ENCODE measurements at places on chromosomes 16 and 17.
A peak's percentile ranks its signal among the peaks of the same experiment; 100 is the strongest.

- DNase-seq: no peak
Observed at GRCh38 chr16:24013864-24014645, 178.3 kb downstream of the PRKCB start.

GRCh38 chr16:66423177-66423576 lies 3.9 kb upstream of the BEAN1 start:
- DNase-seq: no peak

- no peak for DNase-seq
Observed at GRCh38 chr16:15775663-15776304, 81.0 kb downstream of the MYH11 start.

DNA sequence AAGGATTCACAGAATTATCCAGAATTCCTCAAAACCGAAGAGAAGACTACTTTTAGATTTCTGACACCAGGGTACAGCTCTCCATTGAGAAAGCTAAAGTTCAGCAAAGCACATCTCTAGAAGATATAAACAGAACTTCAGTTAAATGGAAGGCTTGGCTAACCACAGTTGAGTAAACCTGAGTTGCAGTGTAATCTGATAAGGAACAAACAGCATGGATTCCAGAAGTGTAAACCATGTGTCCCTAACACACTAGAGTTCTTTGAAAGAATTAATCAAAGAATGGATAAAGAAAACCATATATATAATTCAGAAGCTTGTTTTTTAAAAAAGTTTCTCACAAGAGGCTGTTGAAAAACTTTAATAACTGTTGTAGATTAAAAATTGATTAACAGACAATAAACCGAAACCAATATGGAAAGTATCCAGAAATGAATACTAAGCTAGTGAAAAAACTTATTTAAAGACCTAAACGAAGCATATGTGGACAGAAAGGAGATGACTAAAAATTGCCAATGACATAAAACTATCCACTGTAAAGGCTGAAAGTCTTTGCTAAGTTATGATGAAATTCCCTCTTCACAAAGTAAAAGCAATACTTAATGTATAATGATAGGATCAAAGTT lies 4.3 kb downstream of the RNF43 start:
- no peak for DNase-seq

DNA sequence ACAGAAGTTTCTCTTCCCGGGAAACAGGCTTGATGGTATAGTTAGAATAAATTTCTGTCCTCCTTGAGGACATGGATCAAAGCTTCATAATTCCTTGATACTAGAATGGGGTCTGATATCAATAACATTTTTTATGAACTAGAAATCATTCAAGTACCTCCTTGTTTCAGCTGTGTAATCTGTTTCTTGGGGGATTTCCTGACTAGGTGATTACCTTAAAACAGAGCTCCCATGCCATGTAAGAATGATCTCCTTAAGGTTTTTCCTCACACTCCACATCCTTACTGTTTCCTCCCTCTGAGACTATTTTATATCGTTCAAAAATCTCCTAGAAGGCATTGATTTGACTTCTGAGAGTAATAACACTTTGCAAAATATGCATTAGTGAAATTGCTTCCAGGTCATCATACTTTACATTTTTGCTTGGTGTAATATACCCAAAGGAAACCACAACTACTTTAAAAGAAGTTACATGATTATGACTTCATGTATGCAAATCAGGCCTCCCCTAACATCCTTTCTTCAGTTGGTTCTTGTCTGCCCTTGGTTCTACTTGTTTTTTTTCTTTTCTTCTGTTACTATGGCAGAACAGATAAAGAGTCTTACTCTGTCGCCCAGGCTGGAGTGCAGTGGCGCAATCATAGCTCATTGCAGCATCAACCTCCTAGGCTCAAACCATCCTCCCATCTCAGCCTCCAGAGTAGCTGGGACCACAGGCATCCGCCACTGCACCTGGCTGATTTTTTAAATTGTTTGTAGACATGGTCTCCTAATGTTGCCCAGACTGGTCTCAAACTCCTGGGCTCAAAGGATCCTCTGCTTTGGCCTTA lies 388.8 kb downstream of the ZFHX3 start:
- peak; percentile 21 for DNase-seq

DNA sequence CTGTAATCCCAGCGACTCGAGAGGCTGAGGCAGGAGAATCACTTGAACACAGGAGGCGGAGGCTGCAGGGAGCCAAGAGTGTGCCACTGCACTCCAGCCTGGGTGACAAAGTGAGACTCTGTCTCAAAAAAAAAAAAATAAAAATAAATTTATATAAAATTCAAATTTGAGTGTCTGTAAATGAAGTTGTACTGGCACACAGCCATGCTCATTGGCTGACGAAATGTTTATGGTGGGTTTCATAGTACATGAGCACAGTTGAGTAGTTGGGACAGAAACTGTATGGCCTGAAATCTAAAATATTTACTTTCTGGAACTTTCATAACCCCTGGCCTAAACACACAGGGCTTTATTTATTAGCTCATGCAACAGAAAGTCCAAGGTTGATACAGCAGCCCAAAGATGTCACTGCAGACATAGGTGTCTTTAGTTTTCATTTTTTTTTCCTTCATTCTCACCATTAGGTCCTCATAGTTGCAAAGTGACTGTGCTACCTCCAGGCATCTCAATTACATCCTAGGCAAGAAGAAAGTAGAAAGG lies 355.3 kb downstream of the SLC39A11 start:
- no peak for DNase-seq

GRCh38 chr17:79537061-79537460 lies 73.8 kb downstream of the RBFOX3 start:
- DNase-seq: no peak

- DNase-seq: no peak
Observed at GRCh38 chr17:45783593-45784292, 377 bp upstream of the CRHR1 start.

GRCh38 chr16:75319513-75320411 lies 68.3 kb upstream of the BCAR1 start:
- peak; percentile 80 for DNase-seq

DNA sequence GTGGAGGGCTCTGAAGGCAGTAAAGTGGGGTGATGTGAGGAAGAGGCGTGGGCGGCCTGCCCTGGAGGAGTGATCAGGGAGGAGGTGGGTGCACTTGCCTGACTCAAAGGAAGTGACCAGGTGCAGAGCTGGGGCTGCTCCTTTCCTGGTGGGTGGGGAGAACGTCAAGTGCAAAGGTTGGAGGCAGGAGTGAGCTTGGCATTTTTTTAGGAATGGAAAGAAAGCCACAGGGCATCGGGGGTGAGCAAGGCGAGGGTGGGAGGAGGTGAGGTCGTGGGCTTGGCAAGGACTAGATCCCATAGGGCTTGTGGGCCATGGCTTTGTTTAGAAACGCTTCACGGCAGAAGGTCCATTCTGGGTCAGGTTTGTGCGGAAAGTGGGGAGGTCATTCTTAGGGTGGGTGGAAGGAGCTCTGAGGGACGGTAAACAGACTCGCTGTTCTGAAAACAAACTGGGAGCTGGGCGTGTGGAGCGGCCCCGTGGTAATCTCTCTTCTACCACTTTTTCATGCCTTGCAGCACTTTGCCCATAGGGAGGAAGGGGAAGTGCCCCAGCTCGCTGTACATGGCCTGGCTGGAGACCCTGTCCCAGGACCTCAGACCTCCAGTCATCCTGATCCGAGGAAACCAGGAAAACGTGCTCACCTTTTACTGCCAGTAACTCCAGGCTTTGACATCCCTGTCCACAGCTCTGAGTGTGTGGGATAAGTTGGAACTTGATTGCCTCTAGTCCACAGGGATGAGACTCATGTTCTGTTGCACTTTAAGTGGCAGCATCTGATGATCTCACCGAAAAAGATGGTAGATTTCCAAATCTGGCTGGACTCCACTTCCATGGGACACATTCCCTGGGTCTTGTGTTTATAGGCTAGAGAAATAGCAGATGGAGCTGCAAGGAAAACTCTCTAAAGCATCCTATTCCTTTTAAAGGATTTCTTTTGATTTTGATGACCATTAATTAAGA lies 18.9 kb upstream of the HERPUD1 start:
- no peak for DNase-seq

DNA sequence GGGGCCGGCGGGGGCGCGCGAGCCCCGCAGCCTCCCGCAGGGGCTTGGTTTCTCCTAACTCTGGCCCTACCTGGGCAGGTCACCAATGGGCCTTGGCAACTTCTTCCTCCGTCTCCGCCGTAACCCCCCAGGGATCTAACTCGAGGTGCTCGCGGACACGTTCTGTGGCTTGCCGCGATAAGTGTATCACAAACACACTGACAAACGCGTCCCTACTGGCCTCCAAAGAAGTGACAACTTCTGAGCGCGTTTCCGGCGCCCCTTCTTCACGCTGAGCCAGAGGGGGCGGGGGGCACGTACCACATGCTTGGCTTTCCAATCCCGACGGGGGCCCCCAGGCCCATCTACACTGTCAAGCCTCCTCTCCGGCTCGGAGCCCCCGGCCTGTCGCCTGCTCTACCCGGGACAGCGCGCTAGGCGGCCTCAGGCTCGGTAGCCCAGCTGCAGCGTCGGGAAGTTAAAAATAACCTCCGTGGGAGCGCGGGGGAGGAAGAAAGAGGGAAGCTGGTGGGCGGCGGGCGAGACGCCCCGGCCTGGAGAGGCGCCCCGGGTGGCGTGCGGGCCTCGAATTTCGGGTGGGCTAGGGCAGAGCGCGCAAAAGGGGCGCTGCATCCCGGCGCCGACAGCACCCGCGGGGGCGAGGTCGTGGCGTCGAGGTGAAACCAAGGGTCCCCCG lies 725 bp upstream of the SPHK1 start:
- DNase-seq: no peak

DNA sequence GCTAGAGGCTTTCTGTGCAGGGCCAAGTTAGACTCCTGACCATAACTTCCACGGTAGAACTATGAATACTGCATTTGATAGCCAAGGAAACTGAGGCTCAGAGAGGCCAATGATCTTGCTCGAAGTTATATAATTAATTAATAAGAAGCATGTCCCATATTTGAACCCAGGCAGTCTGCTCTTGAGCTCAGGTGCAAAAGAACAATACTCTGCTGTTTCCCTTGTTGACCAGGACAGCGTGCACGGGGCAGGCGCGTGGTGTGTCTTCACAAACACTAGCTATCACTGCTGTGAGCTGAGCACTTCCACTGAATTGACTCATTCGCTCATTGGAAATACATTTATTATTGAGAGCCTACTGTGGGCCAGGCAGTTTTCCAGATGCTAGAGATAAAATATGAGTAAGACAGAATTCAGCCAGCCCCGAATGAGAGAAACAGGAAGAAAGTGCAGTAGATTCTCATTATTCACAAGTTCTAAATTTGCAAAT lies 1.6 kb downstream of the CHD9 start:
- no peak for DNase-seq

- no peak for DNase-seq
Observed at GRCh38 chr17:11997972-11998233, 628 bp upstream of the ZNF18 start.

- DNase-seq: no peak
Observed at GRCh38 chr16:68920349-68920748, 77.0 kb downstream of the TANGO6 start.

DNA sequence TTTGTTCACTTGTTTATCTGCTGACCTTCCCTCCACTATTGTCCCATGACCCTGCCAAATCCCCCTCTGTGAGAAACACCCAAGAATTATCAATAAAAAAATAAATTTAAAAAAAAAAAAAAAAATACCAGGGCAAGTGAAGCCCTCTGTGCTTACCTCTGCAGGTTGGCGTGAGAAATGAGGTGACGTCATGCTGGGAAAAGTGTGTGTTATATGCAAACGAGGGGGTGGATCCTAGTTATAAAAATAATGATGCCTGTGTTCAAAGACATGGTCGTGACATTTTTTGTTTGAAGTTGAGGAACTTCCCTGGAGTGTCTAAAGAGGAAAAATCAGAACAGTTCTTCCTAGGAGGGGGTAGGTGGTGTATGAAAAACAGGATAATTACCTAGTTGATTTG lies 20.2 kb downstream of the TMC7 start:
- no peak for DNase-seq

- DNase-seq: no peak
Observed at GRCh38 chr17:39777534-39778365, 40.0 kb downstream of the GRB7 start.

- DNase-seq: no peak
Observed at GRCh38 chr16:73753931-73754330, 542.7 kb upstream of the PSMD7 start.

DNA sequence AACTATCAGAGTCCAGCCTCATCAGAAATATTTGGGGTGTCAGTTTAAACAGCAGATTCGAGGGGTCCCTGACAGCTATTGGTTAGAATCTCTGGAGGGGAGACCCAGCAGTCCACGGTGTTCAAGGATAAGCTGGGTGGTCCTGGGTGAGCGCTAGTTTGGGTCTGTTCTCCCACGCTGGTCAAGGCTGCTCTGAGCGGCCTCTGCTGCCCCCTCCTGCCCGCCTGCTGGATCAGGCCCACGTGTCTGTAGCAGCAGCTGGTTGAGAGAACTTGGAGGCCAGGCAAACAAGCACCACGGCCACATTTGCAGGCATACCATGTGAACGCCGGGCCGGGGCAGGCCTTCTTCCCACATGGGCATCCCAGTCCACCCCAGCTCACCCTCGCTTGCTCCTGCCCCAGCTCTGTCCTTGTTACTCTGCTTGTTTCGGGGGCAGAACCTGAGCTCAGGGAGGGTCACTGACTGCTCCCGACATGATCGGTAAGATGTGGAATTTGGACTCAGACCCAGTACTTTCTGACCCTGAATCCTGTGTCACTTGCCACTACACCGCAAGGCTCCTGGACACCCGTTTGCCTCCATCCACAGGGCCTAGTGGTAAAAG lies 7.4 kb downstream of the FOXF1 start:
- no peak for DNase-seq

GRCh38 chr16:23403547-23403946 lies 49.4 kb downstream of the COG7 start:
- DNase-seq: no peak

GRCh38 chr17:76398523-76399174 lies 14.2 kb downstream of the SPHK1 start:
- DNase-seq: no peak

- DNase-seq: no peak
Observed at GRCh38 chr17:61570118-61570517, 20.9 kb downstream of the NACA2 start.

DNA sequence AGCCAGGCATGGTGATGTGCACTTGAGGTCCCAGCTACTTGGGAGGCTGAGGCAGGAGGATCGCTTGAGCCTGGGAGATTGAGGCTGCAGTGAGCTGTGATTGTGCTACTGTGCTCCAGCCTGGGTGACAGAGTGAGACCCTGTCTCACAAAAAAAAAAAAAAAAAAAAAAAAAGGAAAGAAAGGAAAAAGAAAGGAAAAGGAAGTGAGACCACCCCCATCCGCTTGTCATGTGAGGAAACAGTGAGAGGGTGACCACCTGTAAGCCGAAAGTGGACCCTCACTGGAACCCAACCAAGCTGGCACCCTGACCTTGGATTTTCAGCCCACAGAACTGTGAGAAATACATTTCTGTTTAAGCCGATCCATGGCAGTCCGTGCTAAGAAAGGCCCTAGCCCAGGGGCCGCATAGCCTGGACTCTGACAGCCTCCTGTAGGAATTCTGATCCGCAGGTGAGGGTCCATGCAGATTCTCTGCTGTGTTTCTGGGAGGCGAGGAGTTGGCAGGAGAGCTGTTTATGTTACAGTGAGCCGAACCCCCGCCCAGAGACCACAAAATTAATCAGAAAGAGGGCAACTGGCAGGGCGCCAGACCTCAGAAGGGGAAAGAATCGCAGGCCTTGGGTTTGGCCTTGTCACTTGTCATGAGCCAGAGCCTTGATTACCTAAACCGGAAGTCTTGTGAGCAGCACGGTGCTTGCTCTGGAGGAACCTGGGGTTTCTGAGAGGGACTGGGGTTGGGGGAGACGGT lies 945 bp downstream of the SGSH start:
- DNase-seq: peak; percentile 33
